NCI-H2081 (cell line): ENCODE measurements at places on chromosomes 16 and 17.

- peak; percentile 65 for DNase-seq
Observed at GRCh38 chr16:67236563-67237395, 9.8 kb downstream of the TMEM208 start.

DNA sequence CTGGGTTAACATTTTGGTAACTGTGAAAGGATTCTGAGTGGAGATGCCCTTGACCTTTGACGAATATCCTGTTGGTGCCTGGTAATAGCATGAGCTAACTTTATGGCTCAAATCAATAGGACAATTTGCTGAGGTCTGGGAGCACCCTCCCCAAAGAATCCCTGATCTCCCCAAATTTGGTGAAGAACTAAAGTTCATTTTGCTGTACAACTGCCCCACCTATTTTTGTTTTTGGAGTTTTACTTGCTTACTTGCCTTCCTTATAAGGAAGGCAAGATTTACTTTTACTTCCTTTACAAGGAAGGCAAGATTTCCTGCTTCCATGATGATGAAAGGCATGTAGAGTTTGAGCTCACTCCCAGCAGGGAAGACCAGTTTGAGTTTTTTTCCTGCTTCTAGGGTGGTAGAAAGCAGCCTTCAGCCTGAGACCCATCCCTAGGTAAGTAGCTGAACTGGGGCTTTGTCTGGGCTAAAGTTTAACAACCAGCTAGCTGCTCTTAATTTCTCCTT is 2.8 kb downstream of the KRTAP4-9 start:
- no peak for DNase-seq

DNA sequence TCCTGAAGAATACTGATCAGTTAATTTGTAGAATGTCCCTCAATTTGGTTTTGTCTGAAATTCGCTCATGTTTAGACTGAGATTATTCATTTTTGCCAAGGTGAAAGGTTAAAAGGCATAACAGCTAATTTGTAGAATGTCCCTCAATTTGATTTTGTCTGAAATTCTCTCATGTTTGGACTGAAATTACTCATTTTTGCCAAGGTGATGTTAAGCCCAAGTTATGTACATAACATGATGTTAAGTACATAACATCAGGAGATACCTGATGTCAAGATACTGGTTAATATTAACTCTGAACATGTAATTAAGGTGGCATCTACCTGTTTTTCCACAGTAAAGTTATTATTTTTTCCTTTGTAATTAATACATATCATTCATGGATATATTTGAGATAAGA is 243.4 kb upstream of the PMFBP1 start:
- DNase-seq, result no peak

GRCh38 chr16:88030498-88030897 is 79.3 kb downstream of the BANP start:
- DNase-seq, result no peak

- no peak for DNase-seq
Observed at GRCh38 chr16:88497561-88498462, 44.7 kb downstream of the ZFPM1 start.

DNA sequence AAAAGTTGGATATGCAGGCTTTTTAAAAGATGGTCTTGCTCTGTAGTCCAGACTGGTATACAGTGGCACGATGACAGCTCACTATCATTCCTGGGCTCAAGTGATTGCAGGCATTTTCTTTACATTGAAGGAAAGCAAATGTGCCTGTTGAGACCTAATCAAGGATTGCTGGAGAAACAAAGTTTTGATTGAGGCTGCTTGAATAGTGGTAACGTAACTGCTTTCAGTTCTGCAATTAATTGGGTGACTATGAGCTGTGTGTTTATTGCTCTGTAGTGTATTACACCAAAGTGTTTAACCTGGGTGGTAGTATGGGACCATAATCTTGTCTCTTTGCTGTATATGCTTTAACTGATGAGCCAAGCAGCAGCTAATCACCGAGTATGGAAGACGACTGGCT is 2.3 kb downstream of the UBB start:
- no peak for DNase-seq

GRCh38 chr17:47831934-47832327 is 461 bp downstream of the LRRC46 start:
- no peak for DNase-seq

DNA sequence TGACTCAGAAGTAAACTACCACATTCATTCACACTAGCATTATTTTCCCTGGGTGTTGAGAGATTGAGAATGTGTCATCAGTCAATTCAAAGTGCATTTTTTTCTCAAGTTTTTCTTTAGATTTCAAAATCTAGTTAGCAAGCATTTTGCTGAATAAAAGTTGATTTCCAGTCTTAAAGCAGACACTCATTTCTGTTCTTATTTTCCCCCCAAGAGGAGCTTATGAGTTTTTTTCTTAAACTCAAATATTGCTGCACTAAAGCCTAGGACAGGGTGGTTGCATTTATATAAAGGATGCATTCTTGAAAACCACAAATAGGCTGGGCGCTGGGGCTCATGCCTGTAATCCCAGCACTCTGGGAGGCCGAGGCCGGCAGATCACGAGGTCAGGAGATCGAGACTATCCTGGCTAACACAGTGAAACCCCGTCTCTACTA is 15.3 kb downstream of the CDH3 start:
- no peak for DNase-seq
